ENCODE measurements at places on chromosomes 3 and 15.

- DNase-seq: no peak
Observed at GRCh38 chr15:66673410-66674322, 28.4 kb upstream of the SMAD6 start.

DNA sequence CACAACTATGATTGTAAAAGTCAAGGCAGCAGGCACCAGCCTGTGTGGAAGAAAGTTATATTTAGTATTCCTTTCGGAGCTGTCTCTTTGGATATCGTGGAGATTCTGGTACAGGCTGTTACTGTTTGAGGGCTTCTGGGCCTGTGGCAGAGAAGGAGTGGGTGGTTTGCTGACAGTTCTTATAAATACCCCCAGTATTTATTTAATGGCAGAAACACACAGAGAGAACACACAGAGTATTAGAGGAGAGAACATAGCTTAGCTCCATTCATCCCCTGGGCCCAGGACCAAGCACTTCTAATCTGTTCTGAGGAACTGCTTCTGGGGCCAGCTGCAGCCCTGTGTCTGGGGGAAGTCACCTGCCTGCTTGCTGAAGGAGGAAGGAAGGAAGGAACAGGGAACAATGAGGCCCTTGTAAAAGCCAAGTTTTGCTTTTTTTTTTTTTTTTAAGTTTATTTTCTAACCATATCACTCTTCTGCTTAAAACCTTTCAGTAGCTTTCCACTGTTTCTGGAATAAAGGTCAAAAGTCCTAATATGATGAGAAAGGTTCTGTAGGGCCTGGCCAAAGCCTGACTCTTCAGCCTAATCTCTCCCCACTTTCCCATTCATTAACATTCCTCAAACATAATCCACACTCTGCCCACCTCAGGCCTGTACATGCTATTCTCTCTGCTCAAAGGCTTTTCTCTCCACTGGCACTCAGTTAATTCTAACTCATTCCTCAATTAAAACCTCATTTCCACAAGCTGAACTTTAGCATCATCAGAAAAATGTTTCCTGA is 11.8 kb upstream of the PP2D1 start:
- no peak for DNase-seq

- DNase-seq: no peak
Observed at GRCh38 chr15:57568299-57568698, 23.4 kb upstream of the MYZAP start.

- DNase-seq: no peak
Observed at GRCh38 chr3:187286467-187287059, 5.0 kb downstream of the MASP1 start.

DNA sequence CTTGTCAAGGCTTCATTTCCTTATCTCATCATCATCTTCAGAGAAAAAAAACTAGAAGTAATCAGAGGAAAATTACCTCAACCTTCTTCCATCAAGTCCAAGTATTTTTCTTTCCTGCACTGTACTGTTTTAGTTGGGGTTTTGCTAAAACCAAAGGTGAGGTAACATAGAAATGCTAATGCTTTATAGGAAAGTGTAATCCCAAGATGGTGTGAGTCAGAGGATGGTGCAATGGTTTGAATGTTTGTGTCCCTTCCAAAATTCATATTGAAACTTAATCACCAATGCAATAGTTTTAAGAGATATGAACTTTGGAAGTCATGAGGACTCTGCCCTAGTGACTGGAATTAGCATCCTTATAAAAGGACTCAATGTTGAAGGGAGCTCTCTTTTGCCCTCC is 79.5 kb downstream of the KBTBD8 start:
- no peak for DNase-seq

DNA sequence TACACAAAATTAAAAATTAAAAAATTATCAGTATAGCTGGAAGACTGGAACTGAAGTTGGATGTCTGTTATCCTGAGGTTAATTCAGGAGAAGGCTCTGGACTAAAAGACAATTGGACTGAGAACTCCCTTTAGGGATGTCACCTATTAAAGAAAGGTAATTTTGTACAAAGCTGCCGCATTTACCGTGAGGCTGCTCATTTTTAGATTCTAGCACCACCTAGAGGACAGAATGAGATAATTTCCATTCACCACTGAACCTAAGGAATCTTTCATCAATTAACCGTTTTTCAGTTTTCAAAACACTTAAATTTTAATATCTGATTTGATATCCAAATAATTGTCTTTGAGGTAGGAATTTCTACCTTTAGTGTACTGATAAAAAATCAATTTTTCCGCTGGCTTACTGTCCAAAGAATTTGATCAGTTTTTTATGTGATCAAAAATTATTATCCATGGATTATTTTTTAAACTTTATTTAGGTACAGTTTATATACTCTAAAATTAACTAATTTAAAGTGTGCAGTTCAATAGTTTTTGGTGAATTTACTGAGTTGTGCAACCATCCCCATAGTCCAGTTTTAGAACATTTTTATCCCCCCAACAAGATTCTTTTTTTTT is 106.7 kb upstream of the TNIK start:
- no peak for DNase-seq

DNA sequence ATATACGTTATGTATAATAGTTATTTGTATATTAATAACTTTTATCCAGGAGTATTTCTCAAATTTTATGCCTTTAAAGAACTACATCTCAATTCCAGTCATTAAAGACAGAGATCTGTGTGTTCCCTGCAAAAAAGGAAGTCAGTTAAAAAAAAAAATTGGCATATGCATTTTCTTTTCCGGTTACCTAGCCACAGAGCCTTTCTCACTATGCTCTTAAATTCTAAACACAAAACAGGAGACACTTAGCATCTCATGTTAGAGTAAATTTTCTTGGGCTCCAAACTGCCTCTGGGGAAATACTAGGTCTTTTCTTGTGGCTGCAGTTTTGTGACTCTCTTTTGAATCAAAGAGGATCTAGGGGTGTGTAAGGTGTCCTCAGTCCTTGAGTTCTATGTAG is 105.9 kb downstream of the KCNH8 start:
- DNase-seq: no peak

- no peak for DNase-seq
Observed at GRCh38 chr3:66722675-66723074, 221.9 kb upstream of the LRIG1 start.

GRCh38 chr15:37873336-37873735 is 61.1 kb upstream of the TMCO5A start:
- DNase-seq: no peak

- no peak for DNase-seq
Observed at GRCh38 chr15:101045835-101046691, 126.9 kb downstream of the LRRK1 start.

GRCh38 chr15:77862651-77863104 is 214.8 kb downstream of the TBC1D2B start:
- DNase-seq: no peak

Measured in substantia nigra (tissue), 51 donors.